ENCODE measurements at places on chromosomes 7 and 10. TPM values are rescaled to one million over a fixed set of nuclear protein-coding genes. Genes with fewer than 3 reads are reported as not detected.

DNA sequence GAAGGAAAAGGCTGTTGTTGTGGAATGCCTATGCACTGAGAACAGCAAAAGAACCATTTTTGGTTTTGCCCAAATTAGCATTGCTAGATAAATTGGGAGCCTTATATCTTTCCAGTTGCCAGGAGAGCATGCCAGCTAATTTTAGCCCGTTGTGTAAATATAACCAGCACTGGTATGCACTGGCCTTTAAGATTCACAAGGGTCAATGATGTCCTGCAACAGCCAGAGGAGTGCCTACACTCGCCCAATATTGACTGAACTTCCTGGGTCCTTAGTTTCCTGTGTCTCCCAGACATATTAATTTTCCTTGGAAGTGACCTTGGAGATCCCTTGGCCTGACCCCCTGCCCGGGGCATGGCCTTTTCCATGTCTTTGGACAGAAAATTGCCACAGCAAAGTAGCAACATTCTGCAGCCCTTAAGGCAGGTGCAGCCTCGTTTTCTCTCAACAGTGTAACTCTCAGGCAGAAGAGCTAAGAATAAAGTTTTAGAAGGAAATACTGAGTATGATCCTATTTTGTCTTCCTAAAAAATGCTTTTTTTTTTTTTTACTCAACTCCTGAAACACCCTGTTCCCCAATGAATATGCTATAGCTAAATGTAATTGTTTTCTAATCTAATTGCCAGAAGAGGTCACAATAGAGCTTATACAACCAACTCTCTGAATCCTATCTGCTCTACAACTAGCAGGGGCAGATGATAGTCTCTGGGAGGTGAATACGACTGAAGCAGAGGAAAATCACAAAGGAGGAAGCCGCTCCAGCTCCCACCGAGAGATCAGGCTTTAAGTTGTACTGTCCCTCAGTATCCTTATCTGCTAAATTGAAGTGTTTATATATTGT is 131.9 kb upstream of the PCGF5 start:
- DNase-seq = no peak

DNA sequence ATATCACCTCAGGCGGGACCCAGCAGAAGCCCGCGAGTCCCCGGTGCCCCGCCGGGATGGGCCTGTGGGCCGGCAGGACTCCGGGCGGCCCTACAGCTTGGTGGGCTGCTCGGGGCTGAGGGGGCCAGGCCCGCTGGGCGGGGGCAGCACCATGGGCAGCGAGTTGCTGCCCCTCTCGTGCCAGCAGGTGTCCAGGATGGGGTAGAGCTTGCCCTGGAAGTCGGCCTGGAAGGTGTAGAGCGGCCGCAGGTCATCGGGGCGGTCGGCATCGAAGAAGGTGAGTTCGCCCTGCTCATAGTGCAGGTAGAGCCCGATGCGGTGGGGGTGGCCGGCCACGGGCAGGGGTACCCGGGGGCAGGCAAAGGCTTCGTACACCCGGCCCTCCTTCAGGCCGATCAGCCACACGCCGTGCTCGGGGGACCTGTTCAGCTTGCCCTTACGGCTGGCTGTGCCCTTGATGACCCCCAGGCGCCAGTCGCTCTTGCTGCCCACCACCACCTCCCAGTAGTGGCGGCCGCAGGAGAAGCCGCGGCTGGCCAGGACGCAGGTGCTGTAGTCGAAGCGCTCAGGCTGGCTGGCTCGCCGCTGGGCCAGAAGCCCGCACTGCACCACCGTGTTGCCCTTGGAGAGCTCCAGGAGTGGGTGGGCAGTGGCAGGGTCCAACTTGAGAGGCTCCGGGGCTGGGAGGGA is 4.3 kb upstream of the NSUN5 start:
- DNase-seq = no peak

DNA sequence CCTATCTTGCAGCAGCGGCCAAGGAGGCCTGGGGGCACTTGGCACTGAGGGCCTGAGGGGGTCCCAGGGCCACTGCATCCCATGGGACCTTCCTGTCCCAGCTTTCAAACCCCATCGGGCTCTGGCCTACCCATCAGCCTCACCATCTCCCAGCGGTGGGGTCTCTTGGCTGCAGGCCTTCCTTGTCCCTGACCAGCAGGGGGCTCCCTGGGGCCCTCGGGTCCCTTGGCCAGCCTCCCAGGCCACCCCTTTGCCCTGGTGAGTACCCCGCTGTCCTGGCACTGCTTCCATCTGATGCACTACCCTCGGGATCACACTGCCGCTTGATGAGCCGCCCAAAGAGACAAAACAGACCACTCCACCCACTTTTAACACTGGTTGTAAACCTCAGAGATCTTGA is 43.5 kb downstream of the YKT6 start:
- DNase-seq = no peak

DNA sequence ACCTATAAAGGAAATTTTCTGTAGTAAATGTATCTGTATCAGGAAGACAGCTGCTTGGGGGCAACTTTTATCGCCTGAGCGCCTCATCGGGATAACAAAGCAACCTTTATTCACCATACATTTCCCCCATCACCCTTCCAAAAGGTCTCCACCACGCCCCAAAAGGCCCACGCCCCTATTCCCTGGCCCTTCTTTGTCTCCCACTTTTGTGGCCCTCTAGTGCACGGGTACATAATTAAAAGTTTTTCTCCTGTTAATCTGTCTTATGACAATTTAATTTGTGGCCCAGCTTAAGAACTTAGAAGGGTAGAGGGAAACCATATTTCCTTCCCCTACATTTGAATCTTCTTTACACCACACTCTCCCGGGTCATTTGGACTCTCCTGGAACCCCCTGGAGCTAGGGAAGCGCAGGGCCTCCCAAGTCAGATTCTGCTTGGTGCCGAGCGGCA is 625 bp downstream of the RP9 start:
- DNase-seq = peak; percentile 11

DNA sequence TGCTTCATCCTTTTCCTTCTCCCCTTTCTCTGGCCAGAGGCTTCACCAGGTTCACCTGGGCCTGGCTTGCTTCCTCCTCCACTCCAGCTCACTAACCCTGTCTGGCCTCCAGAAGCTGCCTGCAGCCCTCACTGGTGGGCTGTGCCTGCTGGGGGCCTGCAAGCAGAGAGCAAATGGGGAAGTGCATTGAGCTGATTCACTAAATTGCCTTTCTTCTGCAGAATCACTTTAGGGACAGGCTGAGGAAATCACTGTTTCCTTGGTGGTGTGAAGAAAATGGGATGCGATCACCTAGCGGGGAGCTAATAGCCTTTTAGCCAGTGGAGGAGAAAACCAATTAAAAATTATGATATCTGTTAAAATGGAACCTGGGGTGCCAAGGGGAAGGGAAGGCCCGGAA is 3.0 kb downstream of the RET start:
- no peak for DNase-seq

DNA sequence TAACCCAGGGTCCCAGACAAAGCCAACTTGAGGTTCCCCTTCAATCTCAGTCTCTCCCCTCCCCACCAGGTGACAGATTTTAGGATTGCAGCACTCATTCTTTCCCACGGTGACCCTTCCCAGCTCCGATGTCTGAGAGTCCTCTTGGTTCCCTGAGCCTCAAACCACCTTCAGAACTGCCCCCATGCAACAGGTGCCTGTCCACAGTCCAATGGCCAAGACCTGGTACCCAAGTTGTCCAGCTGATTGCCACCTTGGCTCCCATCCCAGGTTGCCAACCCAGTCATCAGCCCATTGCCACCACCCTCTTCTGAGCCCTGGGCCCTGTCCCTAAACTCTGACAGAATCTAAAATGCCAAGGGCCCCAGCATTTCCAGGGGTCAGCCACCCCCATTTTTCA is 53.5 kb downstream of the SLIT1 start:
- no peak for DNase-seq

DNA sequence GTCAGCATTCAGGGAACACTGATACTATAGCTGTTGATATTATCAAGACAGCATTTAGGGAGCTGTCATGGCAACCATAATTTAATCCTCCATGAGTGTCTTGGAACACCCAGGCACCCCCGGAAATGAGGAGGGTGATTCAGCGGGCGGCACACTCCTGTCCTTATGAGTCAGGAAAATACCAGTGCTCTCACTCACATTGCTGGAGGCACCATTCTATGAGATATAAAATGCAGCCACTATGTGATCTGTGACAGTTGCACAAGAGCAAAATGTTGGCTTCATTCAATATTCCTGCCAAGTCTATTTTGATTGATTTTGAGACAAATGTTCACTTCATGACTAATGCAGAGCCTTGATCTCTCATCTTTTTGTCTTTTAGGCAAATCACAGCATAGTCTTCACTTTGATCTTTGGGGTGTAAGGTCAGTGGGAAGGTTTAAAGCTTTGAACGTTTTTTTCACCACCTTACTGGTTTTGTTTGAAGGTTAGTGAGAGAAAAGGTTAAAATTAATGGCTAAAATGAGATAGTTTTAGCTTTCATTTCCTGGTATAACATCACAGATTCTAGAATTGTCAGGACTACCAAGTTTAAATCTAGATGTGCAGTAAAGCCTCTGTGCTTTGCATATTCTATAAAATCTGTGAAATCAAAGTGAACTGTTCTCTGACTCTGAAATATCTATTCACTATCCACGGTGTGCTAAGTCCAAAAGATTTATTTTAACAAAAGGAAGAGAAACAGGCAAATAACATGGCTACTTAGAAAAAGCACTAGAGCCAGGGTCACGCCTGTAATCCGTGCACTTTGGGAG is 12.4 kb upstream of the ARHGAP12 start:
- peak; percentile 97 for DNase-seq

DNA sequence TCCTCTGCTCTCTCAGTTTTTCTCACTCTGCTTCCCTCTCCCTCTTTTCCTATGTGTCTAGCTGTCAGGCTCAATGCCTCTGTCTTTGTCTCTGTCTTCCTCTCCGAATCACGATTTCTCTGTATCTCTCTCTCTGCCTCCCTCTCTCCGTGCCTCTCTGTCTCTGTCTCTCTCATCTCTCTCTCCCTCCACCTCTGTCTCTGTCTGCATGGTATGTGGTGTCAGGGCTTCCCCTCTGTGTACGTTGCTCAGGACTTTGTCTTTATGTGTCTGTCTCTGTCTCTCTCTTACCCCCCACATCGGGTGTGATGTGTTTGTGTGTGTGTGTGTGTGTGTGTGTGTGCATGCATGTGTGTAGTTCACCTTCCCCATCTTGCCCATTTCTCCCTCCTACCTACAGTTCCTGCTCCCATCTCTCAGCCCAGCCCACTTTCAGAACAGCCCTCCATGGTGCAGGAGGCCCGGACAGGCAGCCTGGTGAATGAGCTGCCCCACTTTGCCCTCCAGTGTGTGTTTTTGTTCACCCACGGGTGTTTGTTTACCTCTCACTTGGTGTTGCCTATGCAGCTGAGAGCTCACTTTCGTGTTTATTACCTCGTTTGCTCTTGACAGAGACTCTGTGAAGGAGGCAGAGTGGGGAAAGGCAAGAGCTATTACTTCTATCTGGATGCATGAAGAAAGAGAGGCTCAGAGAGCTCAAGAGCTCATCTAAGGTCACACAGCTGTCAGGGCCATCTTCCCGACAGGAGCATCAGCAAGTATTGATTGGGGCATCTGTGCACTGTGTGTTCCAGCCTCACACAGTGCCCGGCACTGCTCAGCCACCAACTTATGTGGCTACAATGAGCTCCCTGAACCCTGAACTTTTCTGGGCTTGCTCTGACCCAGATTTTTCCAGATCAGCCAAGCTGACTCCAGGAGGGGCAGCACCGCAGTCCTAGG is 163.5 kb upstream of the ZMIZ1 start:
- DNase-seq = no peak

DNA sequence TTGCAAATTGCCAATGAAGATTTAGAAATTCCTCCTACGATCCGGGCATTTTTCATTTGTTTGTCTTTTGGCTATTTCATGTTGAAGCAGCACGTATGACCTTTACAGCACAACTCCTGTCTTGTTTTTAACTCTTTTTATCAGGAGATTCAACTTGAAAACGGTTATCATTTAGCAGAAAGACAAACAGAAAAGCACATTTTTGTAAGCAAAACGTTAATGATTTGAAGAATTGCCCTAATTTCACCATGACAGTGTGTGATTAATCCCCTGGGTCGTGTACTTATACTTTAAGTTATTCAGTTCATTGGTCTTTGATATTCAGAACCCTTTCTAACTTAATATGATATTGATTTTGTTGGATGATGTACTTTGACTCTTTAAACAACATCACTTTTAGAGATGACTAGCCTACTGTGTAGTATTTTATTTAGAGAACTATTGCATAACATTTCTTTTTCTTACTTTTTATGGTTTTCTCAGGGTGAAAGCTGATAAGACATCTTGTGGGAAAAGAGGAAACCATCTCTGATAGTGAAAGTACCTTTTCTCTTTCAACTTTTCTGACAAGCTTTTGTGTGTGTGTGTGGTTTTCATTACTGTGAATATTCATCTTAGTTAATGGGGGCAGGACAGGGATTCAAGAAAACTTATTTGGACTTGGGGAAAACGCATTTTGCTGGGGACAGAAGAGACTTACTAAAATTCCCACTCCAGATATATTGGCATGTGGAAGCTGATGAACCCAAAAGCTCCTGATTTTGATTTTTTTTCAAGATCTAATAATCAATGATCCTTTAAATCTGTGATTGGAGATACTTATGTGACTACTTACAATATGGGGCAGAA is 8.1 kb downstream of the HHEX start:
- no peak for DNase-seq

DNA sequence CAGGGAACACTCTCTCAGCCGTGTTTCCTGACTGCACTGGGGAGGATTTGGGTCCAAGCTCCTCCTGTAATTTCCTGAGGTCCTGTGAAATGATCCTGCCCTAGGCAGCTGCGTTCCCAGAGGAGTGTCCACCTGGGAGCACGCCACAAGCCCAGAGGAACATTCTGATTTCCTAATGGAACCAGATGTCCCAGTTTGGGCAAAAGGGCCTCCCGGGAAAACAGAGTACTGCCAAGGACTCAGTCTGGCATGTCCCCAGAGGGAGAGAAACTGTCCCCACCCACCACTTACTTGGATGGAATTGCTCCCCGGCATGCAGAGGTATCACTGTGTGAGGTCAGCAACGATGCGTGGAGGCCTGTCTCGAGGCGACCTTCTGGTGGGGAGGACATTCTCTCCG is 34.5 kb downstream of the ASB13 start:
- DNase-seq = no peak

GRCh38 chr10:88851706-88852105 is at the start of gene ANKRD22:
TSS of gene ANKRD22 (minus strand) at chr10:88851844. CDS start at chr10:88851607, 237 bp downstream.
- DNase-seq = peak; percentile 37

- no peak for DNase-seq
These were observed 76.9 kb downstream of the MAPK8 start for GRCh38 chr10:48383393-48383792.

GRCh38 chr10:127081851-127082345 is 114.5 kb downstream of the INSYN2A start:
- no peak for DNase-seq

DNA sequence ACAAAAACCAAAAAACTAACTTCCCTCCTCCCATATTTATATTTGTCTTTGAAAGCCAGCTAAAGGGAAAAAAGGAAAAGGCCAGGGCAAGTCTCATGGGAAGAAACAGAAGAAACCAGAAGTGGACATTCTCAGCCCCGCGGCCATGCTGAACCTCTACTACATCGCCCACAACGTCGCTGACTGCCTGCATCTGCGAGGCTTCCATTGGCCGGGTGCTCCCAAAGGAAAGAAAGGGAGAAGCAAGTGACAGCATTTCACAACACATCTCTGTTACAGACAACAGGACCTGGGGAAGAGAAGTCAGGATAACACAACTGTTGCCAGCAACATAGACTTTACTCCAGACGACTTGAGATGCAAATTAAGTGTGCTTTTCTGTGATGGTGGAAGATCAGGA is 9.9 kb downstream of the SMKR1 start:
- DNase-seq = no peak

FGFBP3 gene
- total RNA-seq = not detected

GIMAP8 gene
- not detected for total RNA-seq

ZNF679 gene
- total RNA-seq = not detected

TAS2R41 gene
- not detected for total RNA-seq

OR2A42 gene
- total RNA-seq = not detected

IL6 gene
- 5.2 TPM for total RNA-seq

PNLIPRP3 gene
- not detected for total RNA-seq

UPK3BL1 gene
- total RNA-seq = 0.37 TPM

UCMA gene
- not detected for total RNA-seq

GLI3 gene
- 0.59 TPM for total RNA-seq

Measured in MG63 (cell line).